Stomach (tissue), 19 donors: ENCODE measurements at places on chromosomes 2 and 18. TPM values are rescaled to one million over a fixed set of nuclear protein-coding genes. Genes with fewer than 3 reads are reported as not detected.
A peak's percentile ranks its signal among the peaks of the same experiment; 100 is the strongest.

- H3K4me3 ChIP-seq: no peak overlapping the region
- peaks cover 22% of the 10 kb centered on the region for H3K4me1 ChIP-seq
These were observed 21.6 kb upstream of the SULT1C2 start for GRCh38 chr2:108267101-108267500.

FKBP1B gene
- total RNA-seq: 1.3 TPM

NCKAP5 gene
- total RNA-seq: 0.58 TPM

GRCh38 chr2:239597216-239597615 lies 196.4 kb upstream of the HDAC4 start:
- DNase-seq: no peak
- H3K36me3 ChIP-seq: no peaks in the 10 kb centered on the region
- no peak overlapping the region for H3K27ac ChIP-seq
- no peak overlapping the region for H3K4me3 ChIP-seq

ERICH2 gene
- not detected for total RNA-seq

DNA sequence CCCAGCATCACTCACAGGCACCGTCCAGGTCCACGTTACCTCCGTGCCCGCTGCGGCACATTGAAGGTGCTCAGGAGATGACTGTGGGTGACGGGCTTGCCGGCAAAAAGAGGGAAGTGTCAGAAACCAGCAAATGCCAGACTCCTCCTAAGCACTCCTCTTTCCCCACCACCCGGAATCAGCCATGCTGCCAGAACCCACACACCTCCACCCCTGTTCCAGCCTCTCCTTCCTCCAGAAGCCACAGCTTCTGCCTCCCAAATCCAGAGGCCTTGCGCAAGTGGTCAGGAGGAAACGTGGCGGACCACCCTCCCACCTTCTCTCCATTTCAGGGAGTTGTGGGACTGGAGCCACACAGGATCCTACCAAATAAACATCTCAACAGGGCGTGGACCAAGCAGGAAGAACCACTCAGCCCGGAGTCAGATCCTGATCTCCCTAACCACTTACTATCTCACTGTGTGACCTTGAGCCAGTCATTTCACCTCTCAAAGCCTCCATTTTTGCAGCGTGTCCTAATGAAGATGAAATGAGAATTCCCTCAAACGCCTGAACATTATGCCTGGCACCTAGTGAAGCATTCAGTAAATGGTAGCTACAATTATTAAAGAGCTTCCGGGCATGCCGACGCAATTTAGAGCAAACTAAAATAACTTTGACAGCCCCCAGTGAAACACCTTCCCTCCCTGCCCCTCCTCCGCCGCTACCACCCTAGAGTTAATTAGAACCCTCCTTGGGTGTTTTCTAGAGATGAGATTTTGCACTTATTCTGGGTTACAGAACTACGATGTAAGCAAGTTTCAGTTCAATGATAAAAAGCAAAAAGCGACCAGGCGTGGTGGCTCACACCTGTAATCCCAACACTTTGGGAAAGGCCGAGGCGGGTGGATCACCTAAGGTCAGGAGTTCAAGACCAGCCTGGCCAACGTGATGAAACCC lies 32.9 kb downstream of the SMAD7 start:
- no peaks in the 10 kb centered on the region for H3K27me3 ChIP-seq
- DNase-seq: no peak
- H3K36me3 ChIP-seq: peaks cover 33% of the 10 kb centered on the region
- peaks cover 67% of the 10 kb centered on the region for H3K4me1 ChIP-seq

TRIP12 gene
- total RNA-seq: 91.2 TPM

DNA sequence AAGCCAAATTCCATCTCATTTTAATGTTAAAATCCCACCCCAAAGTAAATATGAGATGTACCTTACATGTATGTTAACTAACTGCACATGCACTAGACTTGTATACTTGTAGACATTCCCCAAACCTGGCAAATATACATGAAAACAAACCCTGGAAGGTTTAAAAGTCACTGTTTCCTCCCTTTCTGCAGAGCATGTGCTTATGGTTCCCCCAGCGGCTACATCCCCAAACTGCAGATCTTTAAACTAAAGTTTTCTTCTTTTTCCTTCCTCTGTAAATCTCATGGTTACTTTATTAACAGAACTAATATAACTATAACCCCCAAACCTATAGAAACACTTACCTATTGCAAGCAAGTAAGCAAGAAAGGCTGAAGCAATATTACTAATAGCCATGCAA lies 731.5 kb downstream of the LRP1B start:
- no peaks in the 10 kb centered on the region for H3K36me3 ChIP-seq
- H3K4me1 ChIP-seq: no peaks in the 10 kb centered on the region
- no peak overlapping the region for H3K27ac ChIP-seq
- no peaks in the 10 kb centered on the region for H3K27me3 ChIP-seq

DNA sequence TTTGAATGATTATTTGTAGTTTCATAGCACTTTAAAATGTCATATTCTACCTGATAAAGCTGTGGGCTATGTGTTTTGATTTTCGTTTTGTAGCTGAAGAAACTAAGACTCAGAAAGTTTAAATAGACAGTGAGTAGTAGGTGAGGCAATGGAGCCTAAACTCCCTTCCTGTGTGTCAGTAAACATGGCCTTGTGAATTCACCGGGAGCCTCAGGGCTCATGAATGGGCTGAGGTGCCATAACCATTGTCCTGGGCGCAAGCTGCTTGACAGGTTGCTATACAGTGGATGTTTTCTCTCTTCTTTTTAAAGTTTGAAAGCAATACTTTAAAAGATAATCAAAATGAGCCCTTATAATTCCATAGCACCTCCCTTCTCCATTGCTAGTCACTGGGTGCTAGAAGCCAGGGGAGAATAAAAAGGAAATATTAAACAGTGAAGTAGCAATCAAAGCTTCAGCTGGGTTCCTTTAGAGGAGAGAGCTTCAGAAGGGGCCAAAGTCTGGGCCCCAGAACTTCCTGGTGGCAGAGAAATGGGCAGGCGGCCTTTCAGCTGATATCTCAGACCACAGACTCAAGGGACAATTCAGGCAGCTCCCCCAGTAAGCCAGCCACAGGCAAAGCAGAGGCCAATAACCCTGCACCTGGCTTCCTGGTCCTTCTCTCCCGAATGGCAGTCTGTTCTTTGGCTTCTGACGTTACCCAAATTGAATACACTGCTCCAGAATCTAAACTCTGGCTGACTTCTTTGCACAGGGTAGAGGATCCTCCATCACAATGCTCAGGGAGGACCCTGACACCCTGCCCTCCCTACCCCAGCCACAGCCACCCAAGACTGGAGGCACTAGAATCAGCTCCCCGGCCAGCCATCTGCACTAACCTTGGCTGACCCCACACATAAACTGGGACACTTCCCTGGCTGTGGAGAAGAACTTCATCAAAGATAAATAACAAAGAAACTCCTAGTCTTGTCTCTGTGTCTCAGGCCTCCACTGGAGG lies 51.8 kb upstream of the NPAS2 start:
- H3K27ac ChIP-seq: peak overlapping the region; percentile 19
- H3K27me3 ChIP-seq: no peaks in the 10 kb centered on the region
- no peak for DNase-seq
- H3K36me3 ChIP-seq: no peaks in the 10 kb centered on the region

MC2R gene
- total RNA-seq: not detected

DNA sequence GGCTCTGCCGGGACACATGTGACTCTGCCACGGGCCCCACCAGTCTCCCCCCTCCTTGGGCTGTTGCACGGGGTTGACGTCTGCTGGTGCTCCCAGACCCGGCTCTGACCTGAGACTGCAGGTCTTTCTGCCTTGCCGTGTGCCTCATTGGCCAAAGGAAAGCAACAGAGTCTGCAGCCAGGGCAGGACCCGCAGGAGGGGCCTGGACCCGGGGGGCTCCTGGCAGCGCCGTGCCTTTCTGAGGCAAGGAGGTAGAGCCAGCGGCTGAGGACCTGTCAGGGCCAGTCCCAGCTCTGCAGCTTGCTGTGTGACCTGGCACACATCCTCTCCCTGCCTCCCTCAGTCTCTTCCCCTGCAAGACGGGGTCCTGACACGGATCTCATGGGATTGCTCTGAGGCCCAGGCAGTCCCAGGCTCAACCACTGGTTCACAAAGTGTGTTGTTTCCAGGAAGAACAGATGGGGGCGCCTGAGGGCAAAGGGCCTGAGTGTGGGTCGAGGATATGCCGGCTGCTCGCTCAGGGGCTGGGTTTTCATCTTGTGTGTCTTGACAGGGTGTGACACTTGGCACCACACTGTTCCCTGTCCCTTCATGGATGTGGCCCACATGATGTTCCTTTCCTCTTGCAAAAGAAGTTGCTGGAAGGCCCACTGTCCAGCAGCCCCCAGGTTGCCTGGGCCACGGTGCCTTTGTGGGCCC lies 9.0 kb downstream of the CAPN10 start:
- peaks cover 91% of the 10 kb centered on the region for H3K36me3 ChIP-seq
- peak overlapping the region; percentile 58 for H3K27ac ChIP-seq
- H3K4me1 ChIP-seq: peaks cover 23% of the 10 kb centered on the region
- no peaks in the 10 kb centered on the region for H3K27me3 ChIP-seq

DNA sequence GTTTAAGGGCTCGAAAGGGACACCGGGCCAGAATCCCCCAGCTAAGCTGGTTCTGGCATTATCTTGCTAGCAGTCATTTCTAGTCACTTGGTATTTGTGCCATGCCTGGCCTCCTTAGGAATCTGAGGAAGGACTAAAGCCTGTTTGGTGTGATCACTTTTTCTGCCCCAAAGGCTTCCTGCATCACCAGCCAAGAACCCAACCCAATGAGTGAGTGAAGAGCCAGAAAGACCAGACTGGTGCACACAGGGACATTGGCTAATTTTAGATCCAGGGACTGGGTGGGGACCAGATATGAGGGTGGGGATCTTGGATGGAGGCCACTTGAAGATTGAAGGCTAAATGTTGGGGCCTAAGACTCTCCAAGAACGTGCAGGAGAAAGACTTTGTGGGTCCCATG lies 411.9 kb upstream of the TNP1 start:
- H3K27me3 ChIP-seq: no peaks in the 10 kb centered on the region
- H3K27ac ChIP-seq: no peak overlapping the region
- no peak for DNase-seq
- H3K4me3 ChIP-seq: no peak overlapping the region
- H3K36me3 ChIP-seq: no peaks in the 10 kb centered on the region

SCN7A gene
- total RNA-seq: 6.7 TPM

DNA sequence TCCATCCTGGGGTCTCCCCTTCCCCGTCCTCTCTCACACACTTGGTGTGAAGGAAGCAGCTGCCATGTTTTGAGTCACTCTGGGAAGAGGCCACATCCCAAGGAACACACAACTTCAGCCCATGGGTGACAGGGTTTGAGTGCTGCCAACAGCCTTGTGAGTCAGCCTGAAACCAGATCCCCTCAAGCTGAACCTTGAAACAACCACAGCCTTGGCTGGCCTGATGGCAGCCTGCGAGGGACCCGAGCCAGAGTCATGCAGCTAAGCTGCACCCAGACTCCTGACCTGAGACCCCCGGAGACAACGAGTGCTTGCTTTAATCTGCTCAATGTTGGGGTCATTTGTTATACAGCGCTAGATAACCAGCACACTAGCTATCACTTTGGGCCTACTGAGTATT lies 19.3 kb upstream of the MC2R start:
- H3K36me3 ChIP-seq: no peaks in the 10 kb centered on the region
- H3K4me1 ChIP-seq: no peaks in the 10 kb centered on the region
- H3K4me3 ChIP-seq: no peak overlapping the region
- DNase-seq: no peak

SULT6B1 gene
- total RNA-seq: not detected

- no peaks in the 10 kb centered on the region for H3K36me3 ChIP-seq
- H3K4me3 ChIP-seq: no peak overlapping the region
- peak overlapping the region; percentile 22 for H3K27ac ChIP-seq
These were observed 33.9 kb upstream of the FHL2 start for GRCh38 chr2:105432749-105433148.

FBLN7 gene
- total RNA-seq: 5.1 TPM

C2orf78 gene
- not detected for total RNA-seq

IFIH1 gene
- 2.9 TPM for total RNA-seq

UGT1A10 gene
- not detected for total RNA-seq

BBS5 gene
- 14.0 TPM for total RNA-seq

CNDP1 gene
- 0.72 TPM for total RNA-seq

DNA sequence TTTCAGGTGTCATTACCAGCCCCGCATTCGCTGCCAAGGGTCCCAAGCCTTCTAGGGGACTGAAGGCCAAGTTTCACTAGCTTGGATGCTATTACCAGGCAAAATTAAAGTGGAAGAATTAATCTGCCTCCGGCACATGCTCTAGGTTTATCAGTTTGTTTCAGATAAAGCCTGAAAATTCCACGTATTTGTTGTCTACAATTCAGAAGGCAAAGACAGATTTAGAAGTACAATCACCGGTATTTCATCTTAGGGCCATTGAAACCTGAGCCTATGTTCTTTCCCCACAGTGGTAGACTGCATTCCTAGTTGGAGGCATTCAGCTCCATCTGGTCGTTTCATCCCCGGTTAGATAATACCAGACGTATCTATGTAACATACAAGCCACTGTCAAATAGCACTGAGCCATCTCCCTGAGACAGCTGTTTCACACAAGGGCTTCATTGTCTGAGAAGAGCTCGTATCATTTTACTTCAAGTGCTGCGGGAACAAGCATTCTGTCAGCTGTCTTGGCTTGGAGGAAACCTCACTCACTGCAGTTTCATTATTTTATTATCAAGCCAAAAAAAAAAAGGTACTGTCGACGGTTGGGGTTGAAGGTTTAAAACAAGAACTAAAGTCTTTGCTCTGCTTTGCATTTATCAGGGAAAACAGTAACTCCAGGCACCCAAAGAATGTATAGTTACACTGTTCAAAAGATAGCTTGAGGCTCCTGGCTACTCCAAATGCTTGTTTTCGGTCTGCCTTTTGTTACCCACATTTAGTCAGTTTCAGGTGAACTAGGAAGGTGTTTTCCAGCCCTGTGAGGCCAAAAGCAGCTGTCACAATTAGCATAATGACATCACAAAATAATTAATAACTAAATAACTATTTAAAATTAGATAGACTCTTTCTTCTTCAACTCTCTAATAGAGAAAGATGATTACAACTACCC lies 76.7 kb downstream of the TGIF1 start:
- no peak overlapping the region for H3K27ac ChIP-seq
- no peak overlapping the region for H3K4me3 ChIP-seq
- H3K27me3 ChIP-seq: no peaks in the 10 kb centered on the region
- peak; percentile 51 for DNase-seq
- peaks cover 11% of the 10 kb centered on the region for H3K4me1 ChIP-seq

DNA sequence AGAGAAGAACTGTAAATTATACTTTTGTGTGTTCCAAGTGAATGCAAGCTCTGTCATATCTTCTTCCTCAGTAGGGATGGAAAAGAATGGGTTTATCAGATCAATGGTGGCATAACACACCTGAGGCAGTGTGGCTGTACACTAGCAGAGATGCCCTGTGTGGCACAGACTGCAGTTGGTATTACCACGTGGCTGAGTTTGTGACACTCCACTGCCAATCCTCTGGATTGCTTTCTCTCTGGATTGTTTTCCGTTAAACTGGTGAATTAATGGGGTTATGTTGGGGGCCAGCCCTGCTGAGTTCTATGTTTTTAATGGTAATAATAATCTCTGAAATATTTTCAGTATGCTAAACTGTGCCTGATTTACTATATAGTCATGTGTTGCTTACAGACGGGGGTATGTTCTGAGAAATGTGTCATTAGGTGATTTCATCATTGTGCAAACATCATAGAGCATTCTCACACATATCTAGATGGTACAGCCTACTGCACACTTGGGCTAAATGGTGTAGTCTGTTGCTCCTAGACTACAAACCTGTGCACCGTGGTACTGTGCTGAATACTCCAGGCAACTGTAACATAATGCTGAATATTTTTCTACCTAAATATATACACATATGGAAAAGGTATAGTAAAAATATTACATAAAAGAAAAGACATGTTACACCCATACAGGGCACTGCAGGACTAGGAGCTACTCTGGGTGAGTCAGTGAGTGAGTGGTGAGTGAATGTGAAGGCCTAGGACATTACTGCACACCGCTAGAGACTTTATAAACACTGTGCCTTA lies 84.7 kb upstream of the ST6GAL2 start:
- no peak overlapping the region for H3K4me3 ChIP-seq
- no peak overlapping the region for H3K27ac ChIP-seq
- no peaks in the 10 kb centered on the region for H3K27me3 ChIP-seq
- DNase-seq: no peak
- H3K4me1 ChIP-seq: no peaks in the 10 kb centered on the region
- no peaks in the 10 kb centered on the region for H3K36me3 ChIP-seq

INPP4A gene
- total RNA-seq: 25.3 TPM
